ENCODE measurements at places on chromosomes 11 and 22.

DNA sequence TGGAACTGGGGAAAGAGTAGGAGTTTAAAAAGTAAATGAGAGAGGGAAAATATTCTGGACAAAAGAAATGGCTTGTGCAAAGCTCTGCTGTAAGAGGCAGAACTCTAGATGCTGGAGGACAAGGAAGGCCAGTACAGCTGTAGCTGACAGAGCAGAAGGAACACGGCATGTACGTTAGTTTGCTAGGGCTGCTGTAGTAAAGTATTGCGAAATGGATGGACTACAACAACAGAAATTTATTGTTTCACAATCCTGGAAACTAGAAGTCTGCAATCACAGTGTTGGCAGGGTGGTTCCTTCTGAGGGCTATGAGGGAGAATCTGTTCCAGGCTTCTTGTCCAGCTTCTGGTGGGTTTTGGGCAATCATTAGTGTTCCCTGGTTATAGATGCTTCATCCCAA, 454.4 kb downstream of the NTM start:
- DNase-seq: no peak

DNA sequence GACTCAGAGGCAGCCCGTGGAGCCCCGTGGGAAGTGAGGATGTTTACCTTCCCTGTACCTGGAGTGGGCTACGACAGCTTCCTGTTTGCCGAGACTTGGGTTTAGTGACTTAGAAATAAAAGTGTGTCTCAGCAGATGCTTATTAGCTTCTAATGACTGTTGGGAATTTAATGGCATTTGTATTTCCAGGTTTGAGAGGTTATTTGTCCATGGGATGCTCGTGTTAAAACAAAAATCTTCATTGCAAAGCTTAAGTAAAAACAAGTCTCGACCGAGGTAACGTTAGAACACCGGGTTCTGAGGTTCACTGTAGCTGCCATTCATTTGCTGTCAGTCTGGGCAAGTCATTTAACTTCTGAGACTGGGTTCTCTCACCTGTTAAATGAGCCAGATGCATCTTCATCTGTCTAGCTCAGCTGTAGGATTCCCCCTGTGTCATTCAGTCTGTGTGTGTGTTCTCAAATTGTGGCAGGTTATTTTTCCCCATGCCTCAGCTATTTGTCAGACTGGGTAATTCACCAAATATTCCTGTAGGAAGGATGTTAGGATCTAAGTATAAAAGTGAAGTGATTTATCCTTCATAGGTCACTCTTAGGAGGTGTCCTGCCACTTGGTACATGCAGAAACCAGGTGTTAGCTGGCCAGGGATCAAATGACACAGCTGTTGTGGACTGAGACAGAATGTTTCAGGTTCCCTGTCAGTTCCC, 791 bp downstream of the EI24 start:
- DNase-seq: no peak

DNA sequence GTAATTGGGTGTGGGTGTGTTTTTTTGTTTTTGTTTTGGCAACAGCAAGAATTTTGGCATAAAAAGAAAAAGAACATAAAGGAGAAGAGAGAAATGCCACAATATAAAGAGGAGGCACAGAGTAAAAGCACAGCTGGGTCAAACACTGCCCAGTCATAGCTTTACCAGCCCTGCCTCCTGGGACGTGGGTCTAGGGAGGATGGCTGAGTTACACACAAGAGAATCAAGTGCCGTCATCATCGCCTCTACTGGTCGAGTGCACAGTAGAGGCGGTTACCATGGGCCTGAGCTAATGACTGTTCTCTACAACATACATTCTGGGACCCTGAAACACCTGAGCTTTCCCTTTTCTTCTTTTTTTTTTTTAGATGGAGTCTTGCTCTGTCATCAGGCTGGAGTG, 87.6 kb upstream of the BID start:
- DNase-seq: no peak

DNA sequence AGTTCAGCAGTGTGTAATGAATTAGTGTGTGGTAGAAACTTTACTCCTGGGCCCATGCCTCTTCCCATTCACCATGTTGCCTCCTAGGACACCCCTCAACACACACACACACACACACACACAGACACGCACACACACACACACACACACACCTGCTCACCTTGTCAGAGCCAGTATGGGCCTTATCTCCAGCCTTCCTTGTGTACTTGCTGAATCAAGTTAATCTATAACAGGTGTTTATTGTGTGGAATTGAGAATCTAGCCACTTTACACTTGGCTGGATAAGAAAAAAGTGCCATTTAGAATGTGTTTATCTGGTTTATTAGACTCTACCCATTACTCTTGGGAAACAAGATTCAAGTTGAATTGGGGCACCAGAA, 14.5 kb upstream of the ZDHHC13 start:
- no peak for DNase-seq

GRCh38 chr11:45811109-45811435, 6.1 kb downstream of the SLC35C1 start:
- no peak for DNase-seq

DNA sequence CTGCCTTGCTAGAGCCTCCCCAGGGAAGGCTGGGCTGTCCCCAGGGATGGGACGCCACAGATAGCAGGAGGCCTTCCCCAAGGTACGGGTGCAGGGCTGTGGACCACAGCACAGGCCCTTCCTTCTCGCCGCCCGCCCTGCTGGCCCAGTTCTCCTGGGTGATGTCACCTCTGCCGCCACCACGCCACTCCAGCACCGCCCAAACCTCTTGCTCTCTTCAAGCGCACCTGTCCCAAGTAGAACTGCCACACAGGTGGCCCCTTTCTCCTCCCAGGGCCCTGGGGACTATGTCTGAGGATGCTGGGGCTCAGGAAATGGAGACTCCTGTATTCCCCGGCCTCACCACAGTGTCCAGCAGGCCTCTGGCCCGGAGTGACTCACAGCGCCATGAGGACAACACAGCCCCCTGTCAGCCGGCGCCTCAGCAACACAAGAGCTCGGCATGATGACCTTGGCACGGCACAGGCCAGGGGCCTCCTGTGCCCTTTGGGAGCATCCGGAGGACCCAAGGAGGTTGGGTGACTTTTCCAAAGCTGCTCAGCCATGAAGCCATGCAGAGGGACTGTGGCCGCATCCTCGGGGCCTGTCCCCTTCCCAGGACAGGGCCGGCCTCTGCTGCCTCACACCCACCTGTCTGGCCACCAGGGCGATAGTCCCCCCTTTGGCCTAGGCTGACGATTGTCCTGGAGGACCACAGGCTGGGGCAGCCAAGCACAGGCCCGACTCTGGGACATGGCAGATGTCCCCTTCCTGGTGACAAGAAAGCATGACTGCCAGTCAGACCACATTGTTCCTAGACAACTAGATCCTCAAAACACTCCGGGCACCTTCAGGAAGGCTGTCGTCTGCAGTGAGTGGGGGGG, 1023.5 kb downstream of the BRD1 start:
- DNase-seq: no peak

- no peak for DNase-seq
Observed at GRCh38 chr22:28978863-28979796, 82.5 kb downstream of the C22orf31 start.

- no peak for DNase-seq
Observed at GRCh38 chr11:76459299-76459698, 14.5 kb downstream of the EMSY start.

DNA sequence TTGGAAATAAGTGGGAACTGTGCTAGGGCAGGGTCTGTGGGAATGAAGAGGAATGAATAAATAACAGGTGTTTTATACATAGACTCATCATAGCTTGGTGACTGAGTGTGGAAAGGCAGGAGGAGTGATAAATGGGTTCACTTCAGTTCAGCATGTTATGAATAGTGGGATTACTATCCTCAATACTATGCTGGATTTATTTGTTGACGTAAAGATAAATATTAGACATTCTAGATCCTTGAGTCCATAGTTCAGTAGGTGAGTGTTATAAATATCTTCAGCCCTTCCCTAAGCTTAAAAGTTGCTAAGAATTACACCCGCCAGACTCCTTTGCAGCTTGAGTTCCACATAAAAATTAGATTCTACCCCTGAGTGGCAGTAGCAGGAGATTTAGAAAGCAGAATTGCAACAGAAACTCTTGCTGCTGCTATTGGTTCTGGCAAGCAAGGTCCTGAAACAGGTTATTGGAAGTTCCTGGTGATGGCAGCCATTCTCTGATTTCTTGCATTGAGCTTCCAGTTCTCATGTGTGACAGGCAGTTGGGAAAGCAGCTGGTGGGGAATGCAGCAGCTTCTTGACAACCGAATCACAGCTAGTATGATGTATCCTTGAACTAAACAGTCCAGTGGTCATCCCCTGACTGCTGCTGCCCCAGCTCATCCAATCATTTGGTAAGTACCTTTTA, 1558.9 kb downstream of the FAM181B start:
- DNase-seq: no peak

GRCh38 chr11:132361011-132361550, 990.7 kb downstream of the NTM start:
- no peak for DNase-seq

- DNase-seq: no peak
Observed at GRCh38 chr11:129612447-129612961, 203.1 kb upstream of the TMEM45B start.

DNA sequence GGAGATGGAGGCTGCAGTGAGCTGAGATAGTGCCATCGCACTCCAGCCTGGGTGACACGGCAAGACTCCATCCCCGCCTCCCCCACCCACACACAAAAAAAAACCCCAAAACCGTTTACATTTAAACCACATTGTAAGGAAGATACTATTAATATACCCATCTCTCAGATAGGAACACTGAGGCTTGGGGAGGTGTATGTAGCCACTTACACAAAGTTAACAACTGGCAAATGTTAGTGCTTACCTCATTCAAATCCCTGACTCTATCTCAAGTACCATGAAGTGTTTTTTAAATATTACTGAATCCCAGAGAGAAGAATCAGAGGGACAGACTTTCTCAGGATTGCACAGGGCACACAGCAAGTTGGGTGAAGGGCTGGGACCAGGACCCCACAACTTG, 164.5 kb downstream of the MIAT start:
- no peak for DNase-seq

GRCh38 chr22:25950111-25950510, 208.1 kb downstream of the MYO18B start:
- DNase-seq: no peak

- peak; percentile 77 for DNase-seq
Observed at GRCh38 chr22:46053563-46054090, 76.7 kb upstream of the WNT7B start.

DNA sequence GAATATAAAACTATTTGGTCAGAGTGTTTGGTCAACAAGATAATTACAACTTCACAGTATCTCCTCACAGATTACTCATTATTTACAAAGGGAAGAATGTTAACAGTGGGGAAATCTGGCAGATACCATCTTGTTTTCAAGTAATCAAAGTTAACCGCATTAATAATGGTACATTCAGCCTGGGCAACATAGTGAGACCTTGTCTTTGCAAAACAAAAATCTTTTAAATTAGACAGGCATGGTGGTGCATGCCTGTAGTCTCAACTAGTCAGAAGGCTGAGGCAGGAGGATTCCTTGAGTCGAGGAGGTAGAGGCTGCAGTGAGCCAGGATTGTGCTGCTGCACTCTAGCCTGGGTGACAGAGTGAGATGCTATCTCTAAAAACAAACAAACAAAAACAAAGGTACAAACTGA, 78.5 kb downstream of the ACER3 start:
- no peak for DNase-seq

GRCh38 chr22:27827604-27828587, 26.3 kb upstream of the MN1 start:
- no peak for DNase-seq

DNA sequence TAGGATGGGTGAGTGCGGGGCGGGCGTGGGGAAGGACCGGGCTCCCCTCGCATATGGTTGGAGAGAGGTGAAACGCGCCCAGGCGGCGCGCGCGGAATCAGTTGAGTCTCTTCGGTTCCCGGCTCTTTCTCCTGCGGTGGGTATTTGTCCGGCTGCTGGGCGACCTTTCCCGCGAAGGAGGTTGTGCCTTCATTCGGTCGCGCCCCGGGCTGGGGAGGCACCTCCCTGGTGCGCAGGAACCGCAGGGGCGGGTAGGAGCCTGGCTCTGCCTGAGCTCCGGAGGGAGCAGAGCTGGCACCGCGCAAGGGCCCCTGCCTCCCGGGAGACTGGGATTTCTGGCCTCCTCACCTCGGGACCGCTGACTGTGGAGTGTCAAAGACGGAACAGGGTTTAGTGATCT, 27.5 kb downstream of the SAA4 start:
- DNase-seq: no peak

DNA sequence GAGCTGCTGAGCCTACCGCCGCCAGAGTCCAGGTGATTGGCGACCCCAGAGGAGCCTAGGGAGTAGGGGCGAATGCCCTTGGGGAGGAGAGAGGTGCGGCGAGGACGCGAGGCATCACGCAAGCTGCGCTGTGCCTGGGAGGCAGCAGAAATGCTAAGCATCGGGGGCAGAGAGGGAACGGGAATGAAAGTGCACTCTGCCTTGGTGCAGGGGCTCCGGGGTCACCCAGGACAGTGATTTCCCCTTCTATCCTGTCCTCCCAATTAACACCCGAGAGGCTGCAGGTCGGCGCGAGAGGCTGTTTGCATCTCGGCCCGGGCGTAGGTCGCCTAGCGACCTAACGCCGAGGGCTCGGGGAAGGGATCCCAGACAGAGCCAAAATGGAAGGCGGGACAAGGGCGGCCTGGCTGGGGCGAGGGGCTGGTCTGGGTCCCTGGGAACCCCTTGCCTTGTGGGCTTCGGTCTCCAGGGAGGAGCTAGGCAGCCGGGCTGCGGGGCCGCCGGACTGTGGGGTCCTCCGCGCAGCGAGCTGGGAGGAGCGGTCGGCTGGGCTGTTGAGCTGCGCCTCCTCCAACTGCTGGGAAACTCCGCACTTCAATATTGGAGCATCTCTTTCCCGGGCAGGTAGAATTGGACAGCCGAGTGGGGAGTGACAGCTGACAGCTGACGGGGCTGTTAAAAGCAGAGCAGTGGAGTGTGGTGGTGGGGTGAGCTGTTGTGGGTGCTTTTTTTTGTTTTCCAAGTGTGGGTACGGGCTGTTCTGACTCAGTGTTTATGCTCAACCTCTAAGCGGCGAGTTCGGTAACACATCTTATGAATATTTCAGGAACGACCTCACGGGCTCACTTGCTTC, 657 bp downstream of the ELMOD1 start:
- peak; percentile 0 for DNase-seq

DNA sequence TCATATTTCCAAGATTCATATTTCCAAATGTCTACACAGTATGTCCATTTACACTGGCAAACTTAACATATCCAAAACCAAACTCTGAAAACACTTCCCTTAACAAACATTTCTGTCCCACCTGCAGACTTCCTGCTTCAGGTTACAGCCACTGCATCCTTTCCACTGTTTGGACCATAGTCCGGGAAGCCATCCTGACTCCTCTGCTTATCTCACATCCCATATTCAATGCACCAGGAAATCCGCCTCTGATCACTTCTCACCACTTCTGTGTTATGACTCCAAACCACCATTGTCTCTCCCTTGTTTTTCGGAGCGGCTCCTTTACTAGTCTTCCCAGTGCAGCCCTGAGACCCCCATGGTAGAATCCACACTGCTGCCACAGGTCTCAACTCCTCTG, 30.1 kb downstream of the HIRA start:
- DNase-seq: no peak

- peak; percentile 14 for DNase-seq
Observed at GRCh38 chr22:18156878-18157713, 7.1 kb downstream of the USP18 start.

GRCh38 chr22:35306350-35306967, 6.8 kb downstream of the TOM1 start:
- no peak for DNase-seq

Data from CD4-positive, alpha-beta T cell (primary cell).